Activated CD4-positive, alpha-beta T cell treated with anti-CD3 and anti-CD28 coated beads, Interleukin-2, amount 10 ng/mL, durations not matched to agents 7 days and 5 days (primary cell): ENCODE measurements at places on chromosomes 7 and 10. TPM values are rescaled to one million over a fixed set of nuclear protein-coding genes. Genes with fewer than 3 reads are reported as not detected.

DNA sequence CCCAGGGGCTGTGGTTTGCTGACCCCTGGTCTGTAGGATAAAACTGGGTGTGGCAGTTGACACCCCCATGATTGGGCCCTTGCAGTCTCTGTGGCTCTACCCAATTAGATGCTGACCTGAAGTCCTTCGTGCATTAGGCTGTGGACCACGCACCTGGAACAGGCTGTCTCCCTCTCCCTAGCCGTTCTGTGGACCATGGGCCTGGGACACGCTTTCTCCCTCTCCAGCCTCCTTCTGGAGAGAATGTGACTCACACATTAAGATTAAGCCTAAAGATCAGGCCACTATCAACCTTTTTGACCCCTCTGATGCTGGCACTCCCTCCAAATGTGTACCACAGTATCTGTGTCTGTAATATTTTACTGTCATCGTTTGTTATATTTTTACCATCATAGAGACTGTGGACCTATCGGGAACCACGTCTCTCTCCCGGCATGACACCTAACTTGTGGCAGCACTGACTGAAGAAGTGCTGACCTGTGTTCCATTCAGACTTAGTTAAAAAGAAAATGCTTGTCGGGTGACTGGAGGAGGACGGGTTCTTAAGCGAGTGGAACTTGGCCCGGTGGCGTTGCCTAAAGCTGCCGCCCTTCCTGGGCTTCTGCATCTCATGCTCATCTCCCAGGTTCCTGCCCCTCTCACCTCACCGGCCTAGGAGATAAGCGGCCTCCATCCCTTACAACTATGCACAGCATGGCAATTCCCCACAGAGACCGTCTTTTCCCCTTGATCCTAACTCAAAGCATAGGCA is 92.8 kb downstream of the WDR37 start:
- H3K27ac ChIP-seq, result no peak overlapping the region
- H3K27me3 ChIP-seq, result peaks cover 12% of the 10 kb centered on the region
- no peak overlapping the region for H3K4me3 ChIP-seq

- no peak overlapping the region for H3K4me3 ChIP-seq
- no peak for DNase-seq
- no peaks in the 10 kb centered on the region for H3K36me3 ChIP-seq
- no peak overlapping the region for H3K27ac ChIP-seq
- no peaks in the 10 kb centered on the region for H3K27me3 ChIP-seq
- H3K4me1 ChIP-seq, result no peaks in the 10 kb centered on the region
These were observed 10.1 kb downstream of the SLC39A12 start for GRCh38 chr10:17961551-17962422.

GRCh38 chr7:17512181-17512675 is 213.8 kb downstream of the AHR start:
- H3K27me3 ChIP-seq, result peaks cover 3% of the 10 kb centered on the region
- DNase-seq, result no peak
- H3K27ac ChIP-seq, result no peak overlapping the region
- H3K4me3 ChIP-seq, result no peak overlapping the region
- no peaks in the 10 kb centered on the region for H3K36me3 ChIP-seq
- H3K4me1 ChIP-seq, result no peaks in the 10 kb centered on the region

- no peaks in the 10 kb centered on the region for H3K36me3 ChIP-seq
- no peak overlapping the region for H3K27ac ChIP-seq
- H3K4me1 ChIP-seq, result peaks cover 6% of the 10 kb centered on the region
These were observed 160.0 kb upstream of the SHH start for GRCh38 chr7:155972247-155972646.

DNA sequence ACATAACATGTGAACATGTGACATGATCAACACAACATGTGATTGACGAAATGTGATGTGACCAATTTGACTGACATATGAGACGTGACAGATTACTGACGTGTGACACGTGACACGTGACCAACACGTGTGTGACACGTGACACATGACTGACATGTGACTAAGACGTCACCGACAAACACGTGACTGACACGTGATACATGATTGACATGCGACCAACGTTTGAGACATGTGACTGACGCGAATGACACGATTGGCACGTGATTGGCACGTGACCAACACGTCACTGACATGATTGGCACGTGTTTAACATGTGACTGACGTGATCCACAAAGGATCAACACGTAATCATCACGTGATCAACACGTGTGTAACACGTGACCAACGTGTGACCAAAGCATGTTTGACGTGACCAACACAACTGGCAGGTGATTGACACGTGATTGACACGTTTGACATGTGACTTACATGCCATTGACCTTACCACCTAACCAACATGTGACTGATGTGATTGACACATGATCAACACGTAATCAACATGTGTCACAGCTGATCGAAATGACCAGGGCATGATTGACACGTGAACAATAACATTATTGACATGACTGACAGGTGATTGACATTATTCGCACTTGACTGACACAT is 23.7 kb downstream of the CRPPA start:
- no peak overlapping the region for H3K27ac ChIP-seq
- DNase-seq, result no peak
- H3K4me1 ChIP-seq, result peaks cover 3% of the 10 kb centered on the region
- H3K36me3 ChIP-seq, result peaks cover 14% of the 10 kb centered on the region
- H3K4me3 ChIP-seq, result no peak overlapping the region

- no peak overlapping the region for H3K4me3 ChIP-seq
- H3K27me3 ChIP-seq, result no peaks in the 10 kb centered on the region
- peaks cover 2% of the 10 kb centered on the region for H3K36me3 ChIP-seq
- H3K4me1 ChIP-seq, result no peaks in the 10 kb centered on the region
- no peak for DNase-seq
These were observed 28.5 kb downstream of the NUDT1 start for GRCh38 chr7:2270495-2270894.

GRCh38 chr10:132868995-132869394 is 73.4 kb downstream of the CFAP46 start:
- DNase-seq, result no peak
- H3K36me3 ChIP-seq, result no peaks in the 10 kb centered on the region
- H3K27me3 ChIP-seq, result peaks cover 1% of the 10 kb centered on the region
- H3K27ac ChIP-seq, result no peak overlapping the region
- H3K4me1 ChIP-seq, result peaks cover under 1% of the 10 kb centered on the region
- no peak overlapping the region for H3K4me3 ChIP-seq

Gene PTPRE
- total RNA-seq, result 24.1 TPM

GRCh38 chr7:11341285-11341944 is 367.7 kb downstream of the PHF14 start:
- no peaks in the 10 kb centered on the region for H3K36me3 ChIP-seq
- no peak overlapping the region for H3K4me3 ChIP-seq
- no peaks in the 10 kb centered on the region for H3K4me1 ChIP-seq
- no peak for DNase-seq

GRCh38 chr7:107108793-107109371 is 59.9 kb upstream of the HBP1 start:
- H3K4me3 ChIP-seq, result no peak overlapping the region
- H3K27me3 ChIP-seq, result peaks cover 4% of the 10 kb centered on the region
- H3K4me1 ChIP-seq, result no peaks in the 10 kb centered on the region
- H3K27ac ChIP-seq, result no peak overlapping the region
- DNase-seq, result no peak

GRCh38 chr10:110363572-110364411 is 59.1 kb upstream of the SMNDC1 start:
- H3K36me3 ChIP-seq, result peaks cover 2% of the 10 kb centered on the region
- peak; percentile 23 for DNase-seq
- peak overlapping the region; percentile 60 for H3K4me3 ChIP-seq
- H3K27ac ChIP-seq, result peak overlapping the region; percentile 74
- no peaks in the 10 kb centered on the region for H3K27me3 ChIP-seq

DNA sequence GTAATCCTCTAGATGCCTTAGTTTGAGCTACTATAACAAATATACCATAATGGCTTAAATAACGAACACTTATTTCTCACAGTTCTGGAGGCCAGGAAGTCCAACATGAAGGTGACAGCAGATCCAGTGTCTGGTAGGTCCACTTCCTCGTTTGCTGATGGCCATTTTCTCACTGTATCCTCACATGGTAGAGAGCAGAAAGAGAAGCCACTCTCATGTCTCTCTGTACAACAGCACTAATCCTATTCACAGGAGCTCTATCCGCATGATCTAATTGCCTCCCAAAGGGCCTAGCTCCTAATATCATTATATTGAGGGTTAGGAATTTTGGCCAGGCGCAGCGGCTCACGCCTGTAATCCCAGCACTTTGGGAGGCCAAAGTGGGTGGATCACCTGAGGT is 10.2 kb downstream of the HIBADH start:
- H3K36me3 ChIP-seq, result peaks cover 9% of the 10 kb centered on the region
- DNase-seq, result no peak
- H3K27me3 ChIP-seq, result no peaks in the 10 kb centered on the region

Gene SDK1
- total RNA-seq, result 0.17 TPM

GRCh38 chr10:33684211-33684611 is 349.7 kb upstream of the NRP1 start:
- no peaks in the 10 kb centered on the region for H3K4me1 ChIP-seq
- no peak overlapping the region for H3K4me3 ChIP-seq
- no peak overlapping the region for H3K27ac ChIP-seq
- H3K27me3 ChIP-seq, result peaks cover 2% of the 10 kb centered on the region
- no peak for DNase-seq
- H3K36me3 ChIP-seq, result no peaks in the 10 kb centered on the region

- no peak for DNase-seq
- no peaks in the 10 kb centered on the region for H3K27me3 ChIP-seq
- peaks cover 20% of the 10 kb centered on the region for H3K36me3 ChIP-seq
- no peak overlapping the region for H3K27ac ChIP-seq
- no peak overlapping the region for H3K4me3 ChIP-seq
These were observed 6.8 kb upstream of the CCNY start for GRCh38 chr10:35329520-35329919.

Gene GNG11
- total RNA-seq, result not detected

- H3K27me3 ChIP-seq, result no peaks in the 10 kb centered on the region
- H3K4me3 ChIP-seq, result peak overlapping the region; percentile 99
- peaks cover 28% of the 10 kb centered on the region for H3K4me1 ChIP-seq
- peak overlapping the region; percentile 97 for H3K27ac ChIP-seq
These were observed 101.9 kb upstream of the TNRC18 start for GRCh38 chr7:5525271-5526099.

- no peaks in the 10 kb centered on the region for H3K36me3 ChIP-seq
- H3K4me3 ChIP-seq, result no peak overlapping the region
- H3K27ac ChIP-seq, result no peak overlapping the region
- H3K4me1 ChIP-seq, result peaks cover 26% of the 10 kb centered on the region
- H3K27me3 ChIP-seq, result no peaks in the 10 kb centered on the region
- DNase-seq, result no peak
These were observed 65.5 kb downstream of the CUX1 start for GRCh38 chr7:101882595-101883564.

GRCh38 chr10:85919491-85920021 is 447.0 kb downstream of the GRID1 start:
- H3K4me1 ChIP-seq, result no peaks in the 10 kb centered on the region
- H3K36me3 ChIP-seq, result no peaks in the 10 kb centered on the region
- no peak overlapping the region for H3K4me3 ChIP-seq

Gene SH2D4B
- 0.07 TPM for total RNA-seq

Gene NRBF2
- total RNA-seq, result 21.3 TPM

GRCh38 chr7:157874208-157874816 is 537.5 kb downstream of the DNAJB6 start:
- H3K4me3 ChIP-seq, result peak overlapping the region; percentile 65
- no peaks in the 10 kb centered on the region for H3K27me3 ChIP-seq
- no peak for DNase-seq
- peaks cover 23% of the 10 kb centered on the region for H3K4me1 ChIP-seq
- H3K36me3 ChIP-seq, result no peaks in the 10 kb centered on the region

- H3K4me1 ChIP-seq, result peaks cover 15% of the 10 kb centered on the region
- no peak overlapping the region for H3K4me3 ChIP-seq
- no peak overlapping the region for H3K27ac ChIP-seq
- H3K27me3 ChIP-seq, result no peaks in the 10 kb centered on the region
- H3K36me3 ChIP-seq, result peaks cover 34% of the 10 kb centered on the region
These were observed 20.0 kb downstream of the PDSS1 start for GRCh38 chr10:26717476-26717875.

Gene ASB10
- total RNA-seq, result not detected

Gene CALML3
- total RNA-seq, result not detected

GRCh38 chr7:44307301-44307900 is 18.0 kb downstream of the CAMK2B start:
- peaks cover 6% of the 10 kb centered on the region for H3K4me1 ChIP-seq
- H3K36me3 ChIP-seq, result no peaks in the 10 kb centered on the region
- no peak overlapping the region for H3K4me3 ChIP-seq
- peak; percentile 6 for DNase-seq

GRCh38 chr10:37812290-37812689 is 45.1 kb downstream of the ZNF248 start:
- no peaks in the 10 kb centered on the region for H3K27me3 ChIP-seq
- no peaks in the 10 kb centered on the region for H3K4me1 ChIP-seq
- no peak overlapping the region for H3K4me3 ChIP-seq
- no peaks in the 10 kb centered on the region for H3K36me3 ChIP-seq

GRCh38 chr10:22770270-22770669 is 55.9 kb upstream of the PIP4K2A start:
- peaks cover 2% of the 10 kb centered on the region for H3K27me3 ChIP-seq
- H3K27ac ChIP-seq, result no peak overlapping the region
- DNase-seq, result no peak
- H3K4me3 ChIP-seq, result no peak overlapping the region
- no peaks in the 10 kb centered on the region for H3K4me1 ChIP-seq
- H3K36me3 ChIP-seq, result no peaks in the 10 kb centered on the region

GRCh38 chr7:96084881-96085553 is 236.9 kb downstream of the SLC25A13 start:
- DNase-seq, result no peak
- H3K4me3 ChIP-seq, result no peak overlapping the region
- H3K27me3 ChIP-seq, result peaks cover 8% of the 10 kb centered on the region
- no peaks in the 10 kb centered on the region for H3K36me3 ChIP-seq
- H3K27ac ChIP-seq, result no peak overlapping the region
- H3K4me1 ChIP-seq, result no peaks in the 10 kb centered on the region

GRCh38 chr10:130555411-130555750 is 419.2 kb downstream of the GLRX3 start:
- H3K4me3 ChIP-seq, result no peak overlapping the region
- DNase-seq, result no peak
- H3K27ac ChIP-seq, result no peak overlapping the region
- H3K4me1 ChIP-seq, result no peaks in the 10 kb centered on the region
- no peaks in the 10 kb centered on the region for H3K36me3 ChIP-seq

Gene GPC2
- 13.9 TPM for total RNA-seq

DNA sequence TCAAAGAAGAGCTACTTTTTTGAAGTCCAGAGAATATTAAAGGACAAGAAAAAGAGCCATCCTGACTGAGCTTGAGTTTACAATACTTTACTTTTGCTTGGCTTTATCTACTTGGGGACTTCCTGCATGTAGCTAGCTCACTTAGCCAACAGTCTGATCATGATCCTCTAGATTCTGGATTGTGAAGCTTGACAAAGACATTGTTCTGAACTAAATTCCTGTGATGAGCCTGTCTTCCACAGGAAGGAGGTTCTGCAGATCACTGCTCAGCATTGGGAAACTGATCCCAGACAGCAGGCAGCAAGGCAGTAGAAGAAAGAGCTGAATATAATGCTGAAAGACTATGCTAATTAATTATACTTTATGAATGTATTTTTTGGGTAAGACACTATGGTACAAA is 296.4 kb downstream of the DGKB start:
- H3K4me3 ChIP-seq, result no peak overlapping the region
- H3K36me3 ChIP-seq, result no peaks in the 10 kb centered on the region

GRCh38 chr7:85483177-85483576 is 296.3 kb upstream of the SEMA3D start:
- H3K36me3 ChIP-seq, result no peaks in the 10 kb centered on the region
- H3K27ac ChIP-seq, result no peak overlapping the region
- no peaks in the 10 kb centered on the region for H3K4me1 ChIP-seq
- DNase-seq, result no peak
- H3K27me3 ChIP-seq, result no peaks in the 10 kb centered on the region
- no peak overlapping the region for H3K4me3 ChIP-seq

GRCh38 chr7:3106361-3106826 is 62.7 kb upstream of the CARD11 start:
- peak overlapping the region; percentile 85 for H3K27ac ChIP-seq
- no peak overlapping the region for H3K4me3 ChIP-seq
- peaks cover 89% of the 10 kb centered on the region for H3K4me1 ChIP-seq
- peaks cover 45% of the 10 kb centered on the region for H3K36me3 ChIP-seq
